NCI-H187 (cell line): ENCODE measurements at places on chromosomes 7 and 10.

GRCh38 chr7:130380861-130381455, 664 bp downstream of the CPA1 start:
- DNase-seq, result no peak

- no peak for DNase-seq
Measured at GRCh38 chr7:31855530-31855929, 168.5 kb downstream of the PPP1R17 start.

DNA sequence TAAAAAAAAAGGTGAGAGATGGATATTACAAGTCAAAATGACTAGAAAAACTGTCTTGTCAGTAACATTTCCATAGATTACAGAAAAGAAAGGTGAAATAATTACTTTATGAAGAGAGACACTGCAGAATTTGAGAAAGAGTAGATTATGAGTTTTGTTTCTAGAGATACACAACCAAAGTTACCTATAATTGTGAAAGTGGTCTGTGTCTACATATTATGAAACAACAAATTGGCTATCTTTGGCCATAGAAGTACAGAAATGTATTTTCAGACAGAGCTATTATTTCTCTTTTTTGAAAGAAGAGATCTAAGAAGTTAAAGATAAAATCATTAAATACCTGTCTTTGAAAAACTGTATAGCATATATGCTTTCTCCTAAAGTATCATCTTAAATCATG, 30.1 kb downstream of the KCND2 start:
- no peak for DNase-seq

DNA sequence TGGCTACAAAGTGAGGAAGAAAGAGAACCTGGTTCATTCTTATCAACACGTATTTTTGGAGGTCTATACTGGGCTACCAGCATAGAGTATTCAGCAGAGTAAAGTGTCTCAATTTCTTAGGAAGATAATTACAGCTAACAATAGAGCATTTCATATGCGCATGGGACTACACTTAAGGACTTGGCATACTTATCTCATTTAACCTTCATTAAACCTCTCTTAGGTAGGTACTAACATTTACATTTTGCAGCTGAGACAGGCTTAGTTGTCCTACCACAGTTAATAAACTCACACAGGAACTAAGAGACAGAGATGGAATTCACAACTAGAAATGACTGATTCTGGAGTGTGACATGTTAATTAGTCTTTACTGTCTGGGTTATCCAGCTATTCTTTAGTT, 66.6 kb downstream of the NRBF2 start:
- DNase-seq, result no peak

DNA sequence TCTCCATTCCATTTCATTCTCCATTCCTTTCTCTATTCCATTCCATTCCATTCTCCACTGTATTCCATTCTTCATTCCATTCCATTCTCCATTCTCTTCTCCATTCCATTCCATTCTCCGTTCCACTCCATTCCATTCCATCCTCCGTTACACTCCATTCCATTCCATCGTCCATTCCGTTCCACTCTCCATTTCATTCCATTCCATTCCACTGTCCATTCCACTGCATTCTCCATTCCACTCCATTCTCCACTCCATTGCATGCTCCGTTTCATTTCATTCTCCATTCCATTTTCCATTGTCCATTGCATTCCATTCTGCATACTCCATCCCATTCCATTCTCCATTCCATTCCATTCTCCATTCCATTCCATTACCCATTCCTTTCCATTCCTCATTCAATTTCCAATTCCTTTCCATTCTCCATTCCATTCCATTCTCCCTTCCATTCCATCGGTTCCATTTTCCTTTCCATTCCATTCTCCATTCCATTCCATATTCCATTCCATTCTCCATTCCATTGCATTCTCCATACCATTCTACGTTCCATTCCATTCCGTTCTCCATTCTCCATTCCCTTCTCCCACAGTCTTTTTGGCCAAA, 78.3 kb downstream of the NSUN6 start:
- no peak for DNase-seq

- no peak for DNase-seq
Measured at GRCh38 chr7:150744041-150744656, 6.9 kb downstream of the GIMAP5 start.

- no peak for DNase-seq
Measured at GRCh38 chr10:91103384-91104192, 116.9 kb upstream of the PCGF5 start.

- DNase-seq, result no peak
Measured at GRCh38 chr10:2282202-2282601, 544.9 kb upstream of the ADARB2 start.

DNA sequence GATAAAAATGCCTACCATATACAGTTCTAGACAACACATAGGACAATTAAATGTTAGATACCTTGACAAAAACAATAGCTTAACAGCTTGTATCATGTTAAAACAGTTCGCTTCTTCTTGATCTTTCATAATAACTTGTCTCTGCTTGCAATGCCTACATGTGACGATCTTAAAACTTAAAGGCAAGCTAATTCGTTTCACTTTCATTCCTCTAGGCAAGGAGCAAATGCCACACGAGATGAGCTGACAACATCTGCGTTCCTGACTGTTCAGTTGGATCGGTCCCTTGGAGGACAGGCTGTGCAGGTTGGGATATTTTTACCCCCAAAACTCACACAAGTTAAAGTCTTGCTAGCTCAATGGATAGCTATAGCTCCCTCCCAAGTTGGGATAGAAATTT, 51.6 kb upstream of the ARL4A start:
- DNase-seq, result no peak

GRCh38 chr7:136637813-136638212, 230.6 kb upstream of the CHRM2 start:
- DNase-seq, result no peak

- no peak for DNase-seq
Measured at GRCh38 chr7:68103319-68103718, 1106.7 kb downstream of the TYW1 start.

GRCh38 chr7:36723951-36724664, at the start of gene AOAH:
Gene AOAH, minus strand, starts transcription at chr7:36724494. Its CDS starts 346 bp downstream, at chr7:36724148.
- DNase-seq, result no peak

DNA sequence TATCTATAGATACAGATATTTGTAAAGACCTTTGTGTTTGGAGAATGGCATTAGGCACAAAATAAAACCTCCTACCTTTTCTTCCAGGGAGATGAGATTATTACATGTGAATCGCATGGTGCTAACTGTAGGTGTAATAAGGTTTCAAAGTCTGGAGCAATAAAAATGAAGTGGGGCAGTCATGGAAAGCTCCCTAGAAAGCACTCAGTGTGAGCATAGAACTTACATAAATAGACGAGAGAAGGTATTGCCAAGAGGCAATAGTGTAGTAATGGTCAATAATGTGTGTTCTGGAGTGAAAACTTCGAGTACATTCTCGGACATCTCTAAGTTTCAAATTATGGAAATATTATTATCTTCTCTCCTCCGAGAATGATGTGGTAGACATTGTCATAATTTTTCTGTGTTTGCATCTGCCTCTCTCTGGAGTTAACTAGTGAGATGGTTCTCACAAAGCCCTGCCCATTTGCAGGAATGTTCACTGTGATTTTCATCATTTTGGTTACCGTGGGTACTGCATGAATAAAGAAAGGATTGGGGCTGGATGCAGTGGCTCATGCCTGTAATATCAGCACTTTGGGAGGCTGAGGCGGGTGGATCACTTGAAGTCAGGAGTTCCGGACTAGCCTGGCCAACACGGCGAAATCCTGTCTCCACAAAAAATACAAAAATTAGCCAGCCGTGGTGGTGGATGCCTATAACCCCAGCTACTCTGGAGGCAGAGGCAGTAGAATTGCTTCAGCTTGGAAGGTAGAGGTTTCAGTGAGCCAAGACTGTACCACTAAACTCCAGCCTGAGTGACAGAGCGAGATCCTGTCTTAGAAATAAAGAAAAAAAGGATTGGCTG, 10.6 kb downstream of the VIM start:
- DNase-seq, result no peak

- peak; percentile 24 for DNase-seq
Measured at GRCh38 chr7:112550468-112551060, 69.8 kb downstream of the LSMEM1 start.

GRCh38 chr10:132163278-132163765, 23.4 kb upstream of the DPYSL4 start:
- peak; percentile 92 for DNase-seq

DNA sequence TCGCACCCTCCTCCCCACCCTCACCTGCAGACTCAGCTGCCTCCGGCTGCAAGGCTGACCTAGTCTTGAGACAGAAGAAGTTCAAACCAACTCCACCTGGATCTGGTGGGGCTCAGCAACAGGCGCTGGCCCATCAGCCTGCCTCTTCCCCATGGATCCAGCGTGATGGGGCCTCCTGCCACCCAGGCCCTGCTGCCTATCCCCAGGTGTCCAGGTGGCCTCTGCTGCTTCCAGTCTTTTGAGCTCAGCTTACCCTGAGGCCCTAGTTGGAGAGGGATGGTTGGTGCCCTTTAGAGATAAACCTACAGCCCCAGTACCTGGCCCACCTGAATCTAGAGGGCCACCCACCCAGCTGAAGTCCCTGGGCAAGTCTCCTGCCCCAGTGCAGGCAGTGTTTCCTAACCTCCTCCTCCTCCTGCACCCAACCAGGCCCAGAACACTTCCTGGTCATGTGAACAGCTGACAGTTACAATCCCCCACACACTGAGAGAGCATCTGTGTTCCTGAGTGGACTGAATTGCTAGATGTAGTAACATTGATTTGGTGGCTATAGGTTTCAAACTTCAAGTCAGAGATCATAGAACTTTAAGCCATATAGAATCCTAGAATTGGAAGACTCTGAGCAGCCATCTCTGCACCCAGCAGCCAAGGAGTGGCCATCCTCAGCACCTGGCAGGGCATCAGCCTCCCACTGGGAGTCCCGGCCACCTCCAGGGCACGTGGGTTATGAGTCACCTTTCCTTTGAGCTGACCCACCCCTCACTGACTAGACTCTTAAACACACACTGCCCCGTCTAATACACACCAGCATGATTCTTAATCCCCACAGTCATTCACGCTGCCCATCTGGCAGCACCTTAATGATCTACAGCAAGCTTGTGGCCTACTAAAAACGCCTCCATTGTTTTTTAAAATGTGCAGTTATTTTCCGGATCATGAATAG, 51.9 kb downstream of the ALOX5 start:
- no peak for DNase-seq

DNA sequence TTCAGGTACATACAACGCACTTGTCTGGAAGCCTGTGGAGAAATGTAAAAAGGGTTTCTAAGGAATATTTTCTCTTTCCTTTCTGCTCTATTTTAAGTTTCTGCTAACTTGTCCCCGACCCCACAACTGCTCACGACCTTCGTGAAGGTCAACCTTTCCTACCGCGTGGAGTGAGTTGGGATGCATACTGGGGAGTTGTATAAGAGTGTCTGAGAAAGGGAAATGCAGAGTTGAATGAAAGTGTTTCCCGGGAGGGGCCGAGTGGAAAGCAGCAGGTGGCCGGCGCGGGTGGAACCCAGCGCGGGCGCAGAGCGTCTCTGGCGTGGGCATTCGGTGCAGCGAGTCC, 17.9 kb upstream of the ACBD5 start:
- no peak for DNase-seq

- DNase-seq, result no peak
Measured at GRCh38 chr7:6182993-6183392, 89.4 kb downstream of the CYTH3 start.

GRCh38 chr10:110764793-110765512, 106.8 kb upstream of the PDCD4 start:
- DNase-seq, result no peak

GRCh38 chr7:39987641-39988347, 37.7 kb downstream of the CDK13 start:
- DNase-seq, result no peak

GRCh38 chr10:7410301-7410861, 453 bp downstream of the SFMBT2 start:
- DNase-seq, result no peak

GRCh38 chr10:32234471-32234870, 112.5 kb downstream of the EPC1 start:
- no peak for DNase-seq

GRCh38 chr7:107563081-107563774, 492 bp downstream of the COG5 start:
- no peak for DNase-seq

DNA sequence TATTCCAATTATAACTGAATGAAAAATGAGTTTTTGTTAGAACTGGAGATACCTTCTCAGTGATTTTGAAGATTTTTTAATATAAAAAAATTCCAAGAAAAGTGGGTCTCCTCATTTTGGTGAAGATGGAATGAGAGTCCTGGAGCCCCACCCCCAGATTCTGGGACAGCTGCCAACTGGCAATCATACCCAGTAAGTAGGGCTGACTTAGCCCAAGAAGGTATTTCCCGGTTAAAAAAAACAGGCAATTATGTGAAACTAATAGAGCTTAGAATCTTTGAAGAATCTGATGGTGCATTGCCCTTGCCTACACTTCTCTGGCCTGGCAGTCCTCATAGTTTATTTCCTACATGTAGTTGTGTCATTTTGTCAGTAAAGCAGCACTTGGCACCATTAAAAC, 52.8 kb upstream of the VWDE start:
- DNase-seq, result no peak

- no peak for DNase-seq
Measured at GRCh38 chr10:48274636-48275035, at the start of gene FRMPD2. Gene FRMPD2, minus strand, starts transcription at chr10:48274696. Its CDS starts 129 bp downstream, at chr10:48274567.

DNA sequence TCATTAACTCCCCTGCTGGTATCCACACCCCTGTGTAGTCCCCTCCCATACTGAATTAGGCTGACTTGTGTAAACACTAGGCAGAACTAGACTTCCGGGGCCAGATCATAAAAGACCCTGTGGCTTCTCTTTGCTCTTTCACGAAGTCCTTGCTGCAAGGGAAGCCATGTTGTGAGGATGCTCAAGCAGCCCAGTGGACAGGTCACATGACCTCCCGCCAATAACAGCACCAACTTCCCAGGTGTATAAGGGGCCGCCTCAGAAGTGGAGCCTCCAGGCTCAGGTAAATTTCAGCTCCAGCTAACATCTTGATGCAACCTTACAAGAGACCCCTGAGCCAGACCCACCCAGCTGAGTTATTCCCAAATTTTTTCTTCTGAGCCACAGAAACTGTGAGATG, 11.3 kb upstream of the FOXK1 start:
- no peak for DNase-seq

DNA sequence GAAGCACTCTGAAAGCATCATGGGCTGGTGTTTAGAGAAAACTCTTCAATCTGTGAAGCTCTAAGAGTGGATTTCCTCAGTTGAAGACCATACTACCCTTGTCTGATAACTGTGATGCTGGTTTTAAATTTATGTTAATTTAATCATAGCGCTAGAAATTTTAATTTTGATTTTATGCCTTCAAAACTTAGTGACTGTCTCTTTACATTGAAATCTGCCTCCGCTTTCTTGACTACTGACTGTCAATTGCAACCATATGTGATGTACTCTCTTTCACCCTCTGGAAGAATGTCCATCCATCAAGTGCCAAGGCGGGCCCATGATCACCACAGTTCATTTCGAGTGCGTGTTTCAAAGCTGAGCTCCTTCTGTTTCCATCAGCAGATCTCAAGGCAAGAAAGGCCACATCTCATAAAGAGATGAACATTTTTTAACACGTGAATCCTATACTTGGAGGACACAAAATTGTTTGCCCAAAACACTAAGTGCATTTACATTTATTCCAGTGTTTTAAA, 147.1 kb downstream of the ITGA8 start:
- DNase-seq, result no peak
